Esophagus muscularis mucosa (tissue), 4 donors: ENCODE measurements at places on chromosomes 3 and 15. TPM values are rescaled to one million over a fixed set of nuclear protein-coding genes. Genes with fewer than 3 reads are reported as not detected.

The FBLN2 gene
- 244 TPM for total RNA-seq

The NR1I2 gene
- total RNA-seq: 0.46 TPM

The CFAP91 gene
- total RNA-seq: 4.3 TPM

The FSIP1 gene
- 0.83 TPM for total RNA-seq

DNA sequence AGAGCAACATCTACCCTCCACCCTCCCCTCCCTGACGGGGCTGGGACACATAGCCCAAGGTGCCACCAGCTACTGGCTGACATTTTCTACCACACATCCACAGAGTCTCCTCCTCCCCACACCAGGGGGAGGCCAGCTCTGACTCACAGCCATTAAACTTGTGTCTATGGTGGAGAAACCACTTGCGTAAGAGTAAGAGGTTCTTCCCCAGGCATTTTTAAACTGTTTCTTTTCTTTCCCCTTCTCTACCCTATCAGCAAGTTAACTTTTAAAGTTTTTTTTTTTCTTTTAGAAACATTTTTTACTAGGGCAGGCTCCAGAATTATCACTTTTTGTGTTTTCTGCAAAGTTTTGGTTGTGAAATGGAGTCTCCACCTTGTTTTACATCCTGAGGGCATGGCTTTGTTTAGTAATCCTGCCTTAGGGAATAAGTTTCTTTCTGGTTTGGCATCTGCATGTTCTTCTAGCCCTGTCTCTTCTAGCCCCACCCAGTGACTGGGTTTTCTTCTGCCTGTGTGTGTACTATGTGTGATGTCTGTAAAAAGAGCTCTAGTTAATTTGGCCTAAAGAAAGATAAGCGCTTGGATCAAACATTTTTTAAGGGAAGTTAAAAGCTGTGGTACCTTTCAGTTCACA lies 148.8 kb upstream of the GADL1 start:
- no peaks in the 10 kb centered on the region for H3K27me3 ChIP-seq
- DNase-seq: no peak
- no peaks in the 10 kb centered on the region for H3K36me3 ChIP-seq
- no peaks in the 10 kb centered on the region for H3K4me1 ChIP-seq
- H3K4me3 ChIP-seq: no peak overlapping the region
- H3K27ac ChIP-seq: no peak overlapping the region
